Progenitor cell of endocrine pancreas (in vitro differentiated cells): ENCODE measurements at places on chromosomes 7 and 10. TPM values are rescaled to one million over a fixed set of nuclear protein-coding genes. Genes with fewer than 3 reads are reported as not detected.

The NAT16 gene
- total RNA-seq, result not detected in 2 replicates

The WEE2 gene
- 0.16 and 0.36 TPM in 2 replicates for total RNA-seq

The HTR5A gene
- total RNA-seq, result not detected in 2 replicates

The KIAA1217 gene
- total RNA-seq, result 117 and 121 TPM in 2 replicates

GRCh38 chr7:86600506-86601290 is 43.0 kb upstream of the GRM3 start:
- no peak overlapping the region for H3K27ac ChIP-seq
- peaks cover 3% of the 10 kb centered on the region for H3K27me3 ChIP-seq
- no peak for DNase-seq
- no peak overlapping the region for H3K4me3 ChIP-seq
- no peaks in the 10 kb centered on the region for H3K36me3 ChIP-seq
- peaks cover 3% of the 10 kb centered on the region for H3K4me1 ChIP-seq

DNA sequence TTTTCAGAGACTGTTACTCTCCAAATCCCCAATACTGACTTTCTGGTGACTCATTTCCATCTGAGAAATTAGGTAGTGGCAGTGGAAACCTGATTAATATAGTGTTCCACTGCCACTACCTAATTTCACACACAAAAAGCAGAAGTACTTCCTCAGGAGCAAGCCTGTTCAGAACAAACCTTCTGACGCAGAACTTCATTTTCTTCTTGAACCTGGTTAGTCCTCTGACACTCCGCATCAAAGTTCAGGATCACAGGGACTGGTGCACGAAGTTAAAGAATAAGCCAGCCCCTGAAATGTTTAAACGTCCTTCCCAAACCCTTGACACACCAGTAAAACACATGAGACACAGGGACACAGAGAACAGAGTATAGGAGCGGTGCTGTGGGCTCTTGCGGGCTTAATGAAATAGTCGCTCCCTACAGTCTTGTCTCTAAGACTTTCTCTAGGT is 4.4 kb downstream of the WDR91 start:
- peaks cover 11% of the 10 kb centered on the region for H3K36me3 ChIP-seq
- DNase-seq, result no peak
- H3K27ac ChIP-seq, result no peak overlapping the region
- no peak overlapping the region for H3K4me3 ChIP-seq
- peaks cover 19% of the 10 kb centered on the region for H3K4me1 ChIP-seq
- H3K27me3 ChIP-seq, result no peaks in the 10 kb centered on the region

GRCh38 chr7:93945756-93946535 is 24.4 kb downstream of the GNG11 start:
- H3K4me3 ChIP-seq, result no peak overlapping the region
- no peaks in the 10 kb centered on the region for H3K4me1 ChIP-seq
- no peak for DNase-seq
- H3K27me3 ChIP-seq, result no peaks in the 10 kb centered on the region
- no peak overlapping the region for H3K27ac ChIP-seq

DNA sequence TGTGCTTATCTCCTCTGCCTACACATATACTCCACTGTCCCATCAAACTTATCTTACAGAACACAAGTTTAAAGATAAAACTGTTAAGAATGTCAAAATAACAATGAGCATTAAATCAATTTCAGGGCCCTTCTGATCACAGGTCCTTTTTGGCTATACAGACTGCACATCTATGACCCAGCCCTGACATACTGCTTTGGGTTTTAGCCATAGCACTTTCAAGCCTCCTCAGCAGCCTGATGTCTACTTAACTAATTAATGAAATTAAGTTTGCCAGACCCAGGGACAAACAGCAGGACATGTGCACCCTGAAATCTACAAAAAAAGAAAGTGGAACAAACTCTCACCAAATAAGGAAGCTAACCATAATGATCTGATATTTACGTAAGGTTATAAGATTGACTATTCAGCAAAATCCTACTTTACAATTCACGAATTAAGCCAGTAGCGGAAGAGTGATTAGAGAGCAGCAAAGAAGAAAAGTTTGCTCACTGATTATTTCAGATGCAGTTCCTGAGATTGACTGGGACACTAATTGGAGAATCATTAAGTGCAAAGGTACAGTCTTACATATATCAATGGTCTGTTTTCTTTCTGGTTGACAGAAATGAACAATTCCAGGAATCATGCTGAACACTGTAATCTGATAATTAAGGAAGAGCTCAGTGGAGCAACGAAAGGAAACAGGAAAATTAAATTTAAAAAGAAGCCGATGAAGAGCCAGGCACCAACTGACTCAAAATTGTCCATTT is 669.3 kb upstream of the LRRN3 start:
- H3K27me3 ChIP-seq, result peaks cover 14% of the 10 kb centered on the region
- H3K36me3 ChIP-seq, result no peaks in the 10 kb centered on the region
- no peak overlapping the region for H3K27ac ChIP-seq
- DNase-seq, result no peak
- H3K4me3 ChIP-seq, result no peak overlapping the region
- H3K4me1 ChIP-seq, result peaks cover 11% of the 10 kb centered on the region

DNA sequence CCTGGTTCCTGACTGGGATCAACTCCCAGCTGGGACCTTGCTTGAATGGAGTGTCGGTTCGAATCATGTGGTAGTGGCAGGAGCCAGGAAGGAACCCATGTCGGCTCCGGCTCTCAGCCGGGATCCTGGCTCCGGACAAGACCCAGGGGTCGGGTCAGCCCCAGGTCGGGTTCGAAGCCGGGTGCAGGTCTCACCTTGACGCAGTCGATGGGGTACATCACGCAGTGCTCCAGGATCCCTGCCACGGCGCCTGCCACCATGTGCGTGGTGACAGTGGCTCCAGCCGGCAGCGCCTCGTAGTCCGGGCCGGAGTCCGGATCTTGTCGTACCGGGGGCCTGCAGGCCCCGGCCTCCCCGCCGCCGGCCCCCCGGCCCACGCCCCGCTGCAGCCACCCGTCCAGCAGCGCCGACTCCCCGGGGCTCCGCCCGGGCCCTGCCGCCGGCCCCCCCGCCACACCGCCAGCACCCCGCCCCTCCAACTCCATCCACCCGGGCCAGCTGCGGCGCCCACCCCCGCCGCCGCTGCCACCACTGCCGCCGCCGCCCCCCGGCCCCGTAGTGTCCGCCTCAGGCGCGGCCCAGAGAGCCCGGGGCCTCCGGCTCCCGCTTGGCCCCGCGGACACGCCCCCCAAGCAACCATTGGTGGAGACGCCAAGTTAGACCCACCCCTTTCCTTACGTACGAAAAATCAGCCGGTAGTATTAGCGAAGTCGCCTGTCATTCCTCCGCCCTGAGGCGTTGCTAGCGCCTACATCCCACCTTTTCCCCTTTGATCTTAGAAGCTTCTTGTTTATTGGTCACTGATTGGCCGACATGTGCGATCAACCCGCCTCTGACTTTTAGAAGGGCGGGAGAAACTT is at the start of gene SLC25A28:
Gene SLC25A28 (minus strand): TSS at position 589 of the 860 bp plus-strand sequence. CDS start 104 bp downstream, at position 485.
- H3K4me3 ChIP-seq, result peak within 1 kb of the TSS; percentile 86
- no peaks in the 10 kb centered on the region for H3K36me3 ChIP-seq
- H3K27ac ChIP-seq, result peak within 1 kb of the TSS; percentile 98
- H3K27me3 ChIP-seq, result no peaks in the 10 kb centered on the region
- DNase-seq, result peak; percentile 25
- H3K4me1 ChIP-seq, result peaks cover 20% of the 10 kb centered on the region

- H3K27me3 ChIP-seq, result no peaks in the 10 kb centered on the region
- DNase-seq, result no peak
- no peaks in the 10 kb centered on the region for H3K36me3 ChIP-seq
- H3K27ac ChIP-seq, result no peak overlapping the region
- peaks cover 3% of the 10 kb centered on the region for H3K4me1 ChIP-seq
These were observed 239.7 kb upstream of the PLXDC2 start for GRCh38 chr10:19576576-19576975.

- no peaks in the 10 kb centered on the region for H3K27me3 ChIP-seq
- no peak overlapping the region for H3K4me3 ChIP-seq
- no peaks in the 10 kb centered on the region for H3K36me3 ChIP-seq
- DNase-seq, result no peak
- H3K4me1 ChIP-seq, result no peaks in the 10 kb centered on the region
These were observed 585.1 kb upstream of the GRM3 start for GRCh38 chr7:86058649-86059048.

DNA sequence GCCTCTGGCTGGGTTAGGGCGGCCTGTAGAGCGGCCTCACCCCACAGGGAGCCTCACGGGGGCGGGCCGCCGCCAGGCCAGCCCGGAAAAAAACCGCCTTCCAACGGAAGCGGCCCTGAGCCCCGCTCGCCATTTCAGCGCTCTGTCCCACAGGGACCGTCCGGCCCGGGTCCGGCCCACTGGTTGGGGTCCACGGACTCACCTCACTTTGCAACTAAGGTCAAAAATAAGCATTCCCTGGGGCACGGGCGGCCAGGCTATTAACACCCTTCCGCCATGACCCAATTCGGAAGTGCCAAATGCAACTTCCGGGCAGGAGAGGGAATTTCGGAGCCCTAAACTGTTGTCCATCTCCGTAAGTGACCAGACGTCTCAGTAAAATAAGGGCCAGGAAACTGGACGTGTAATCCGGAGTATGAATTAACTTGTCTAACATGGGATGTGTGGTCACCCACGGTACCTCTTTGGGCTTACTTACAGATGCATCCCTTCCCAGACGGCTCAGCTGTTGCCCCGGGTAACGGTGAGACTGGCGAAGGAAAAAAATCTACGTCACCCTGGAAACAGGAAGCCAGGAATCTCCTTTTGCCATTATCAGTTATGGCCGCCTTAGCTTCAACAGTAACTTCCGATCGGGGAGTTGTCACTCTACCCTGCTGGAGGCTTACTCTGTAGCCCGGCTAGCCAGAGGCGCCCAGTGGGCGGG is at the start of gene BBIP1:
Gene BBIP1 (minus strand): TSS at position 538 of the 706 bp plus-strand sequence. CDS start 1,023 bp downstream, outside the sequence.
- H3K36me3 ChIP-seq, result peaks cover 1% of the 10 kb centered on the region
- DNase-seq, result peak; percentile 94
- H3K4me1 ChIP-seq, result peaks cover 18% of the 10 kb centered on the region

GRCh38 chr7:7978860-7979259 is 10.3 kb downstream of the GLCCI1 start:
- no peak overlapping the region for H3K4me3 ChIP-seq
- DNase-seq, result no peak
- H3K36me3 ChIP-seq, result peaks cover 2% of the 10 kb centered on the region
- peaks cover 11% of the 10 kb centered on the region for H3K4me1 ChIP-seq
- H3K27ac ChIP-seq, result no peak overlapping the region
- no peaks in the 10 kb centered on the region for H3K27me3 ChIP-seq
